Epithelial cell of proximal tubule (primary cell): ENCODE measurements at places on chromosomes 5 and 9. TPM values are rescaled to one million over a fixed set of nuclear protein-coding genes. Genes with fewer than 3 reads are reported as not detected.

DNA sequence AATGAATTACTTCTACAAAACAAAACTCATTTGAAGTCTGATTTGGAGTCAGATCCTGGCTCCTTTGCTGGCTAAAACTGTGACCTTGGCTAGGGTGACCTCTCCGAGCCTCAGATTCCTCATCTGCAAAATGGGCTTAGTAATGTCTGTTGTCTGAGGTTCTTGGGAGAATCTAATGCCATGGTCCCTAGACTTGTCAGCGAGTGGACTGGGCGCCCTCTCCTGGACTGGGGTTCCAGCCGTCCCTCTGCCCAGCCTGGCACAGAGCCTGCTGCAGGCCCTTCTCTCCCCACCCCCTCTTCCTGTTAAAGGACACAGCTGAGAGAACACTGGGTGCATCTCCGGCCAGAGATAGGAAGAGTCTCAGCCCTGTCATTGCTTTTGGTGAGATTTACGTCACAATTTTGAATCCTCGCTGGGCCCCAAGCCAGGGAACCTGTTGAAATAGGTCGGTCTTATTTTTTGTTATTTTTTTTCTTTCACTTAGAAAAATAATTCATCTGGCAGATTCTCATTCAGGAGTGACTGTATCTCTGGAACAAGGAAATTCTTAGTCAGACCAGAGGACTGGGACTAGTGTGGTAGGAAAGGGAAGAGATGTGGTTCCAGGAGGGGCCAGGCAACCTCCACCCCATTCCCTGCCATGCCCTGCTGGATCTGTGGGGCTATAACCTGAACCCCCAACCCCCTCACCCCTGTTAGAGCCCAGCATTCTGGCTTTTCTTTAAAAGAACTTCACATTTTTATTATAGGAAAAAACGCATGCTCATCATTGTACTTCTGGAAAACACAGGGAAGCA is 48.2 kb upstream of the RPL26L1 start:
- DNase-seq: peak; percentile 88

GRCh38 chr9:78609450-78609849 is 312.5 kb downstream of the PSAT1 start:
- DNase-seq: no peak

DNA sequence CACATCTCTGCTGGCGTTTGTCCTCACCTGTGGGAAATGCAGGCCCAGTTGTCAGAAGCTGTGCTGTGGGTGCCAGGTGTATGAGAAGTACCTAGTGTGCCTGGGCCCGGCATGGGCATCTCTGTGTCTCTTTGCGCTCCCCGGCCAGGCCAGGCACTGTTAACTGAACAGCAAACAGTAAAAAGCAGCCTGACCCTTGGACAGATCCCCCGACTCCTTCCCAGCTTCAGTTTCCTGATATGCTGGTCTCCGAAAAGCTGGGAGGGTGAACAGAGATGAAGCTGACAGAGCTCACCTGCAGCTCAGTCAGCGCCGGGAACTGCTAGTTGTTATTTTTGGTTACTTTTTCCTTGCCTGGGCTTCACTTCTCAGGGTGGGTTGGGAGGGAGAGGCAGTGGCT is 28.9 kb downstream of the RXRA start:
- no peak for DNase-seq

GRCh38 chr5:165003283-165003682 is 1497.9 kb downstream of the MAT2B start:
- DNase-seq: no peak

GRCh38 chr9:129264388-129264787 is 86.3 kb upstream of the IER5L start:
- no peak for DNase-seq

DNA sequence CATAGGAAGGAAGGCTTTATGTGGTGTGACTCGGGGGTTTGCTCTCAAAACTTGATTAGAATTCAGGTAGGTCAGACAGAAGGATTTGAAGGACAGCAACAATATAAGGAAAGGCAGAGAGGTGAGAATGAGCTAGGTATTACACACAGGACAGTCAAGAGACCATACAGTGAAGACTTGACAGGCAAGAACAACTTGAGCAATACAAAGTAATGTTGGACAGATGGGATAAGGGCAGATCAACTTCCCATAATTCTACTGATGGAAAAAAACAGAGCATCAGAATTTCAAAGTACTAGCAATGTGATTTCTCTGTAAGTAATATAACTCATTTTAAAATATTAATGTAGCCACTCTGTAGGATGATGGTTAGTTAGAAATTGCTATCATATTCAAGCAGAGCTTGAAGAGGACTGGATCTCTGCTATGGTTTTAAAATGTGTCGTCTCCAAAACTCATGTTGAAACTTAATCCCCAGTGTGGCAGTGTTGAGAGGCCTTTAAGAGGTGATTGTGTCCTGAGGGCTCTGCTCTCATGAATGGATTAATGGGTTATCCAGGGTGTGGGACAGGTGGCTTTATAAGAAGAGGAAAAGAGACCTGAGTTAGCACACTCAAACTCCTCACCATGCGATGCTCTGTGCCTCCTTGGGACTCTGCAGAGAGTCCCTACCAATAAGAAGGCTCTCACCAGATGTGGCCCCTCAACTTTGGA is 22.4 kb upstream of the HOMER1 start:
- DNase-seq: no peak

GRCh38 chr5:1639757-1640156 is 116.0 kb upstream of the LPCAT1 start:
- DNase-seq: no peak

FAM78A gene
- total RNA-seq: under 0.01 and 0.29 TPM in 2 replicates

CYFIP2 gene
- total RNA-seq: 56.5 and 59.2 TPM in 2 replicates

FCHO2 gene
- 5.5 and 5.9 TPM in 2 replicates for total RNA-seq

GABRA6 gene
- total RNA-seq: not detected in 2 replicates

TMEM252 gene
- total RNA-seq: not detected in 2 replicates

DNA sequence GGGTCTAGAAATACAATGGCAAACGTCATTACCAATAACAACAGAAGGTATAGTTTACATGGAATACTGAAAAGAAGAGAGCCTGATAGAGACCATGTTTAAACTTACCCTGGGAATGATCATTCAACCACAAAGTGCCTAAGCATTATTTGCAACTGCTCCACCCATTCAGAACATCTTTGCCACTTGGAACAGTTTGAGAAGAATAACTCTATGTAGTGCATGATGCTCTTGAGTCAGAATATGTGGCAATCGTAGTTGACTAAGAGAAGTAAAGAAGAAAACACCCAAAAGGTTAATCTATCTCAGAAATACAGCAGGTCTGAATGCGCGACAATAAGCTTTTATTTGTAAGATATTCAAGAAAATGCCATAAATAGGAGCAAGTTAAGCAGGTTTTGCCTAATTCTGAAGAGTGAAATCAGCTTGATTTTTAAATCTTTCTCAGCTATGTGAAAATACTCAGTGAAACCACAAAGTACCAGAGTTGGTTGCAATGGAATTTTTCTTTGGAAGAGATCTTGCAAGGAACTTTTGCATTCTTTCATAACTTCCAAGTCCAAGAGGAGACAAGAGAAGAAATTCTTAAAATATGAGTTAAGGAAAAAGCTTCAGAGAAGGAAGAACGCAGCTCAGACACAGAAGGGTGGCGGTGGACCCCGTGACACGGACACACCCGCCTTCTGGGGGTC is 64.3 kb downstream of the HABP4 start:
- DNase-seq: peak; percentile 18

DNA sequence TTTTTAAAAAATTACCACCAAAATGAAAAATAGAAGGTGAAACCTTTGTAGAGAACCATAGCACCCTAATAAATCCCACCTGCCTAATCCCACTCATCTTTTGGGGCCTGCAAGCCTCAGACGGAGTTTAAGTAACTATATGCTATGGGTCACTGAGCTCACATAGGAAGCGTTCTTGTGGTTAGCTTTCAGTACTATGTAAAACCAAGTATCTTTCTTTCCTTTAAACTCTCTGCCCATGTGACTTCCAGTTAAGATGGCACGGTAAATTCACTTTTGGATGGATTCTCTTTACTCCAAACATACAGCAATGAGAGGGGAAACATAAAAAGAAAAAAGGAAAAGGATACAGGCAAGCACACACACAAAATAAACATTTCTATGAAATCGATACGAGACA is 50.9 kb downstream of the FANCC start:
- DNase-seq: no peak

DNA sequence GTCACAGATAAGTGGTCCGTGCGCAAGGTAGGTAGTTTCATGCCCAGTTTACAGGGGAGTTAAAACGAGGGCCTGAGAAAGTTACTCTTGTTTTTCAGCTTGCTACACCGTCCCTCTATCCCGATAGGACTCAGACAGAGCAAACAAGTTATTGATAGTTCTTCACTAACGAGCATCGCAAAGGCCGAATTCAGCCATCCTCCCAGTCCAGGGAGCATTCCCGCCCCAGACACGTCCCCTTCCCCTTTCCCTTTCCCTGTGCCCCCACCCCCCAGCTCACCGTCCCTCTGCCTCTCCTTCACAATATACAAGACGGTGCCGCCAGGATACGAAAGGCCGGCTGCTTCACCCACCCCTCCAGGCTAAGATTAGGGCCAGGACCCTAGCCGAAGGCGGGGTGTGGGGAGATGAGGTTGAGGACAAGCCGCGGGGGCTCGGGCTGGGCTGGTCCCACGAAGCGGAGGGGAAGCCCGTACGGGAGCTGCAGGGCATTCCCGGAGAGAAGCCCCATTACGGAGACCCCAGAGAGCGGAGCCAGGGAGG is 599 bp downstream of the KIAA1191 start:
- DNase-seq: no peak

DNA sequence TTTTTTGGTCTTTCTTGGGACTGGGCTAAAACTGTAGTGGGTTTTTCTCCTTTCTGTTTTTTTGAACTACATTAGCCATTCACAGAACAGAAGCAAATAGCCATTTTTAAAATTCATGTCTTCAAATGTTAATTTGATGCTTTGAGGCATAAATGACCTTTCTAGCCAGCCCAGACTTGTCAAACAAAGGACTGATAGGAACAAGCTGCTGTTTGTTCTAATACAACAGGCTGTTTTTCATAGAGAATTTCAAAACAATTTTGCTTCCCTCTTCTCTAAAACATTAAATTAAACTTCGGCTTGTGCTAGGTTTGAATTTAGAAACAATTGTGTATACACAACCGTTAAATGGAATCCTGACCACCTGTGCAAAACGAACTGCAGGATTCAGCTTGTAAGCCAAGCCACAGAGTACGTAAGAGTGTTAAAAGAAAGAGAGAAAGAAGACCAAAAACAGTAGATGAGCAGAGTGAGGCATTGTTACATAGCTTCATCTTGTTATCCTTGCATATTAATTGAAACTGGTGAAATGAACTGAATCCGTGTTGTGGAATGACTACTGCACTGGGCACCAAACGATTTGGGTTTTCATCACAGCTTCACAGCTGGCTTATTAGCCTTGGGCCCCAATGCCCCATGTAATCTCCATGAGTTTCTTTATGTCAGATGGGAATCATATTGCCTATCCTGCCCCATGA is 100.0 kb downstream of the ZSWIM6 start:
- DNase-seq: no peak

- no peak for DNase-seq
These were observed 1.1 kb downstream of the ARL10 start for GRCh38 chr5:176366232-176366894.

DNA sequence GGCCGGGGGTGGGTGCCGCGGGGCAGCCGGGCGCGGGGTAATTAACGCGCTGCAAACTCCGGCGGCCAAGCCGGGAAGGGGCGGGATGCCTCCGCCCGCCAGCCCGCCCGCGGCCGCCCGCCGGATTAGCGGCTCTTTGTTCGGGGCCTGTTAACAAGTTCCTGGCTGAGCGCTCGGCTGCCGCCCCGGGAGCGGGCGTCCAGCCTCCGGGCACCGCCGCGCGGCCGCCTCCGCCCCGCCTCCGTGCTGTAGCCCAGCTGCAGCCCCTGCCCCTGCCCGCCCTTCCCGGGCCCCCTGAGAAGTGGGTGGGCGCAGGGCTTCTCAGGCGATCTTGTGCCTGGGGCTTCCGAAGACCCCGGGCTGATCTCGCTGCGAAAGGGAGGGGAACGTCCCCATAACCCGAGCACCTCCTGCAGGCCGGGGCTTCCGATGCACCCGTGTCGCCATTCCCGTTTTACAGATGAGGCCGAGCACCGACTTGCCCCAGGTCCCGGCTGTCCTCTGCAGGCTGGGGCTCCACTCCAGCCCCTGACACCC is 7.5 kb downstream of the UNC5A start:
- DNase-seq: no peak

DNA sequence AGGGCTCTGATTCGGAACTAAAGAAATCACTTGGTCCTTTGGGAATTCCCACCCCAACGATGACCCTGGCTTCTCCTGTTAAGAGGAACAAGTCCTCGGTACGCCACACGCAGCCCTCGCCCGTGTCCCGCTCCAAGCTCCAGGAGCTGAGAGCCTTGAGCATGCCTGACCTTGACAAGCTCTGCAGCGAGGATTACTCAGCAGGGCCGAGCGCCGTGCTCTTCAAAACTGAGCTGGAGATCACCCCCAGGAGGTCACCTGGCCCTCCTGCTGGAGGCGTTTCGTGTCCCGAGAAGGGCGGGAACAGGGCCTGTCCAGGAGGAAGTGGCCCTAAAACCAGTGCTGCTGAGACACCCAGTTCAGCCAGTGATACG is 83.4 kb downstream of the GOLPH3 start:
- DNase-seq: no peak

CXCL14 gene
- total RNA-seq: 0.06 and 0.14 TPM in 2 replicates

DNA sequence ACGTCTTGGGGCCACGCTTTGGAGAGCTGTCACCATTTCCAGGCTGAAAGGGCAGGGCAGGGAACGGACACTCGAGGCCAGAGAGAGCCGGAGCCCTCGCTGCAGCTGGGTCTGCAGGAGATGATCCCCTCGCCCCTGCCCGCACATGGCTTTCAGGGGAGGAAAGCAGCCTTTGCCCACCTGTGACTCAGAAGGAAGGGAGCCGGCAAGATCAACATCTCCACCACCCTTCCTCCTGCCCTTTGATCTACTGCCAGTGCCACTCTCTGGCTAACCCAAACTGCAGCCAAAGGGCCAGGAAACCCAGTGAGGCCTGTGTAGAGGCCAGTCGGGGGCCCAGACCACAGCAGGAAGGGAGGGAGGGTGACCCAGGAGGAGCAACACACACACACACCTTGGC is 137.1 kb upstream of the ERCC6L2 start:
- no peak for DNase-seq

- no peak for DNase-seq
These were observed 534.1 kb upstream of the CDH6 start for GRCh38 chr5:30659417-30659816.

GRCh38 chr5:119332978-119333401 is 22.8 kb upstream of the TNFAIP8 start:
- DNase-seq: no peak

ST8SIA4 gene
- total RNA-seq: 0.12 and 0.72 TPM in 2 replicates

GRCh38 chr5:83789371-83789770 is 68.7 kb upstream of the HAPLN1 start:
- no peak for DNase-seq

TRAF1 gene
- total RNA-seq: 4.5 and 5.9 TPM in 2 replicates

GRCh38 chr5:135829179-135829578 is 5.3 kb upstream of the SLC25A48 start:
- DNase-seq: no peak

GRCh38 chr5:122019919-122020590 is 58.0 kb downstream of the LOX start:
- DNase-seq: no peak
